CD4-positive, alpha-beta T cell treated with Interleukin-4 for 4 hours (primary cell): ENCODE measurements at places on chromosomes 16 and 17.

DNA sequence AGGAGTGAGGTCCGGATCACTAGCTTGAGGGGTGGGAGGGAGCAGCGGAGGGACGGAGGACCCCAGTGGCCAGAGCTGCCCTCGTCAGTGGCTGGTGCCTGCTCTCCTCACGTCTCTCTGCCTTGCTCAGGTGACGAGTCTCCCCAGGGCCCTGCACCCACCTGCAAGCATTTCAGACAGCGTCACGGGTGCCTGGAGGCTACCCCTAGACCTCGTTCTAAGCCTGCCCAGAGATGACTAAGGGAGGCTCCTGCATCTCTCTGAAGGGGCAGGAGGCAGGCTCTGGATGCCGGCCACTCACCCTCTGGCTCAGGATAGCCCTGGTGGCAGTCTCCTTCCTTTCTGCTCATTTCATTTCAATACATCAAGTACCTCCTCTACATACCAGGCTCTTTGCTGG lies 68.8 kb downstream of the MRC2 start:
- no peak for DNase-seq

- no peak for DNase-seq
These were observed 775 bp downstream of the PRPSAP2 start for GRCh38 chr17:18858567-18859245.

DNA sequence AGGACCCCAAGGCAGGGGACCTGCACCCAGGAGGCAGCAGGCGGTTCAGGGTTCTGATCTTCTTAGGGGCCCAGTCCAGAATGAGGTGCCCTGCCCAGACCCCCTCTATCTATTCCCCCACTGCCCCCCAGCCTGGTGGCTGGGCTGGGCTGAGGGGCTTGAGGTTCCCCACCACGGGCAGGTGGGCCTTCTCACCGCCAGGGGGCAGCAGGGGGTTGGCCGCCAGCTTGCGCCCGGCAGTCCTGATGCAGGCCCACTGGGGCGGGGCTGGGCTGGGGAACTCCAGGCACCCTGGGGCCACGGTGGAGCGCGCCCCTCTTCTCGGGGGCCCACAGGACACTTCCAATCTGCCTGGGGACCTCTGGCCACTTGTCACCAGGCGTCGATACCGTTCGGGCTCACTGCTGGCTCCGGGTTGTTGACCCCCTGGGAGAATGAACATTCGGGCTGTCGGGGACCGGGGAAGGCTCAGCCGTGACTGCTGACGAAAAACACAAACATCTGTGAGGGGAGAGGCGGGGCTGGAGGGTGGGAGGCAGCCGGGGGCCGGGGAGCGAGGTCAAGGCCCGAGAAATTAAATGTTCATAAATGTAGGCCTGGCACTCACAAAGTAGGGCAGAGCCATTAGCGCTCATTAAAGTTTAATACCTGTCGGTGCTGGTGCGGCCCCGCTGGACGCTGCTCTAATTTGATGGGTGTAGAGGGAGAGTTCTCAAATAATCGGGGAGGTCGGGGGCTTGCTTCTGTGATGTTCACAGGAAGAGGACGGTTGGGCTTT lies 219.3 kb upstream of the GSE1 start:
- DNase-seq: peak; percentile 38

DNA sequence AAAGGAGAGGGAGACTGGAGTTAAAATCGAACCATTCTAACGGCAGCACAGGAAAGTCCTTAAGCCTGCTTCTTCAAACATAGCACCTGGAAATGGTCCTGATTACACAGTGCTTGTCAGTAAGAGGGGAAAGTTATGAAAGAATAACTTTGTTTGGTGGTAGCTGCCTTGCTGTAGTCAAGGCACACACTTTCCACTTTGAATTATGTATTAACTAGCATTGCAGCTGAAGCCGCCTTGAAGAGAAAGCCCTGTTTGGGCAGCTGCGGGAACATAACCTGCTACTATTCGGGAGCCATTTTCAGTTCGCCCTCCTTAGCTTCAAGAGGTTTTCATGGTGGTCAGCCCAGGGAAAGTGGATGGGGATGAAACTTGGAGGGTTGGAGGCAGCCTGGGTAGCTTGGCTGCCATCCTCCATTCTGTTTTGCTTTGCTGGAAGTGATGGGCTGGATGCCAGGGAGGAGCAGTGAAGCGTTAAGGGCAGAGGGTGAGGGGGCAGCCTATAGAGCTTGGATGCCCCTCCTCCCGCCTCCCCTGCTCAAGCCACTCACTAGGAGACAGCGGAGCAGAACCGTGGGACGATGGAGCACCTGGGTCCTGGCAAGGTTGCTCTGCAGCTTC lies 5.3 kb upstream of the HAS3 start:
- no peak for DNase-seq

DNA sequence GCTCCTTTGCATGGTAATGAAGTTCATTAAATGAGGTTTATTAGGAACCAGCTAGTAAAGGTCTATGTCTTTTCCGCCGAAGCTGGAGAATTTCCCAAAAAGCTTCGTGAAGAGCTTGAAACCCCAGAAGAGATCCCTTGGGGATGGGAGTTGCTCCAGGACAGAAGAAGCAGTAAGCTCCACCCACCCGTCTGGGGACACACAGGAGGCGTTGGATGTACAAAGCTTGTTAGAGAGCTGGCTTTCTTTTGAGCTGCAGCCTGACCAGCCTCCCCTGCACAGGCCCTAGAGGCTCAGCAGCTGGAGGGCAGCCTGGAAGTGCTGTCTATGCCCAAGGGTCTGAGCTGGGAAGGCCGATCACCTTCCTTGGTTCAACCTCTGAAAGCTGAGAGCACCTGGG lies 147.4 kb upstream of the SDK2 start:
- DNase-seq: no peak

- no peak for DNase-seq
These were observed 242.6 kb upstream of the CIBAR2 start for GRCh38 chr16:85354686-85355514.

DNA sequence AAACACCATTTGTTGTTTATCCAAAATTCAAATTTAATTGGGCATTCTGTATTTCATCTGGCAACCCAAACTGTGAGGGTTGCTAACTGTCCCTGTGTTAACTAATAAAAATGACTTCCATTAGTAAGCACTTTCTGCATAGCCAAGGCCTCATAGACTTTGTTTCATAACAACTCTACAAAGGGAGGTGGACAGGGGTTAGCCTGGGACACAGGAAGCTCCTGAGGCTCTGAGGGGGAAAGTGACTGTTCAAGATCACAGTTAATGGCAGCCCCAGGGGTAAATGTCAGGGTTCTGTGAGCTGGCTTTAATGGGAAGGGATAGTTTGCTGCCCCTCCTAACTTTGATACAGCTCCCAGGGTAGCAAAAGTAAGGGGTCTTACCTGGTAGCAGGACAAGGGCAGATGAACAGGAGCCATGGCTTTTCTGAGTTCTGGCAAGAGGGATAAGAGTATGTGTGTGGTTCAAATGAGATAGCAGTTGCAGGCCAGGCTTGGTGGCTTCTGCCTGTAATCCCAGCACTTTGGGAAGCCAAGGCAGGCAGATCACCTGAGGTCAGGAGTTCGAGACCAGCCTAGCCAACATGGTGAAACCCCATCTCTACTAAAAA lies 2.2 kb downstream of the HEATR9 start:
- DNase-seq: no peak

DNA sequence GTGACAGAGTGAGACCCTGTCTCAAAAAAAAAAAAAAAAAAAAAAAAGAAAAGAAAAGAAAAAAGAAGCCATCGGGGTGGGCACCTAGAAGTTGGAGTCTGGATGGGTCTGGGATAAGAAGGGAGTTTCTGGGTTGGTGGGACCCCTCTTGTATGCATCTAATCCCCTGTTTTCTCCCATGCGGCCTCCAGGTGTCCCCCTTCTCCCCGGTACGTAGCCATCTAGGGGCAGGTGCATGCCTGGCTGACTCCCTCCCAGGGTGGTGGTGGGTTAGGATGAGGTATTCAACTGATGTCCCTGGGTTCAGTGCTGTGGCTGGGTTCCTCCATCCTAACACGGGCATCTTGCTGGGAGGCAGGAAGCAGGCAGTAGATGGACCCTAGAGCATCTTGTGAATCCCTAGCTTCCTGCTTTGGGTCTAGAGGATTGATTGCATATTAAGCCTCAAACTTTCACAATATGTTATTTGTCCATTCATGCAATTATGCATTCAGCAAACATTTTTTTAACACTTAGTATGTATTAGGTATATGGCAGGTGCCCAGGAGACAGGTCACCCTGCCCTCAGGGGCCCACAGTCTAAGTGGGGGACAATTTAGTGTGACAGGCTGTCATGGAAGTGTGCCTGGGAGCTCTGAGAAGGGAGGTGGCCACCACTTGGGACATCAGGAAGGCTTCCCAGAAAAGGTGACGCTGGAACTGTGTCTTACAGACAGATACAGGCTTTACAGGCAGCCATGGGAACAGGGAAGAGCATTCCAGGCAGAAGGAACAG lies 13.1 kb downstream of the FMNL1 start:
- peak; percentile 62 for DNase-seq

DNA sequence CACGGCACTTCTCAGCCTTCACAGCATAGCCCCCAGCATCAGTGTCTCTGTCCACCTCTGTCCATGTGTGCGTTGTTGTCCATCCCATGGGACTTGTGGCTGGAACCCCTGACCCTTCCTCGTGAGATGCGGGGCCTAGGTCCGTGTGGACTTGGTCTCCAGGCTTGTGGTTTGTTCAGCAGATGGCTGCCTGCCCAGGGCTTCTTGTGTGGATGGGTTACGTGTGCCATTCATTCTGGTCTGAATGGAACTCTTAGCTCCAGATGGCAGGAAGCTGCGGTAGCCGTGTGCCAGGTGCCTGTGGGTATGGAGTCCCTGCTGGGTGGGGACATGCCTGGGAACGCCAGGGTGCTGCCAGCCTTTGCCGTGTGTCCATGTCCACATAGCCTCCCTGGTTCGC lies 31.7 kb upstream of the NUDT16L1 start:
- no peak for DNase-seq

DNA sequence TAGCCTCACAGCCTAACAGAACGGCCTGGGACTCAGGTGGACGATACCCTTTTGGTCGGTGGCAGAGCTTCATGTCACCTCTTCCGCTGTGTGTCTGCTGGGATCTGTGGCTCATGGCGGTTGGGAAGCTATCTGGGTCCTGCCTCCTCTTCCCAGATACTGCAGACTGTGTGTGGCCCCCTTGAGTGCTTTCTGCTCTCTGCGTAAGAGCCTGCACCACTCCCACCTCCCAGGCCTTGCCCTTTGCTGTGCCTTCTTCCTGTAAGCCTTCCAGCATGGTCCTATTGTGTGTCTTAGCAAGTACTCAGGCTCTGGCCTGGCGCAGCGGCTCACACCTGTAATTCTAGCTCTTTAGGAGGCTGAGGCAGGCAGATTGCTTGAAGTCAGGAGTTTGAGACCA lies 17.5 kb upstream of the ADCY7 start:
- DNase-seq: no peak

GRCh38 chr17:1714980-1715802 lies 5.0 kb upstream of the TLCD2 start:
- DNase-seq: peak; percentile 61

GRCh38 chr17:43720311-43721060 lies 38.1 kb downstream of the SOST start:
- peak; percentile 71 for DNase-seq

DNA sequence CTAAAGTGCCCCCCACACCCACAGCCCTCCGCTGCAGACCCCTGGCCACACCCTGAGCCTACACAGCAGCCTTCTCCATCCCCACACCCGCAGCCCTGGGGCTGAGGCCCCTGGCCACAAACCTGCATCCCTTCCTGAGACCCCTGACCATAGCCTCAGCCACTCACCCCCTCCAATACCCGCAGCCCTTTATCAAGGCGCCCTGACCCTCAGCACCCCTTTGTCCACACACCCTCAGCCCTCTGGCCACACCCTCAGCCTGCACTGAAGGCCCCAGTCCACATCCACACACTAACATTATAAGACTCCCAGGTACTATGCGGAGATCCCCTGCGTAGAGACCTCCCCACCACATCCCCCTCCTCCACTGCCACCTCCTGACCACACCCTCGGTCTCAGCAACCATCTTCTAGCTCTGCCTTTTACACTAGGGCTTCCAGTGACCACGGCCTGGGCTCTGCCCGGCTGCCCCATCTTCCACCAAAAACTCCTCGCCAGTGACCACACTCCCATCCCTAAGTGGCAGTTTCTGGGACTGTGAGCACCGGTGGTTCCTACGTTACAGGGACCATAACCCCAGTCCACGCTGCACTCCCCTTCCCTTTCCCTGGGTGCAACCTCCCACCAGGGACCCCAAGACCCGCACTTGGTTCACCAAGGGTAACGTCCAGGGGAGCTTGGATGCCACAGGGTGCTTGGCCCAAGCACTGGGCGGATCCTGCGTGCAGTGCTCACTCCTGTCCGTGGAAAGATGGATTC lies 818 bp downstream of the TPPP3 start:
- no peak for DNase-seq

DNA sequence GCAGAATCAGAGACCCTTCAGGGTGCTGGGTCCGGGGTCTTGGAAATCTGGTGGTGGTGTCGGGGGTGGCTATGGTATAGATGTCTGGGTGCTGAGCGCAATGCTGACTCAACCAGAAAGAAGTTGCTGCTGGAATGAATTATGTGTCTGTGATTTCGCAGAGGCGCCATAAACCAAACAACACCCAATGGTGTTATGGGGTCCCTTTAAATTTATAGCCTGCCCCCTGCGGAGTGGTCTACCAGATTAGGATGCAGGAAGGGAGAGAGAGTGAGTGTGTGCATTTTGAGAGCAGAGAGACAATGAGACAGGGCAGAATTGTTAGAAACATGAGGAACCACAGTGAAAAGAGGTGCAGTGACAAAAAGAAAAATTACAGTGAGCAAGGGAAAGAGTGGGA lies 100.7 kb upstream of the CDH11 start:
- no peak for DNase-seq

DNA sequence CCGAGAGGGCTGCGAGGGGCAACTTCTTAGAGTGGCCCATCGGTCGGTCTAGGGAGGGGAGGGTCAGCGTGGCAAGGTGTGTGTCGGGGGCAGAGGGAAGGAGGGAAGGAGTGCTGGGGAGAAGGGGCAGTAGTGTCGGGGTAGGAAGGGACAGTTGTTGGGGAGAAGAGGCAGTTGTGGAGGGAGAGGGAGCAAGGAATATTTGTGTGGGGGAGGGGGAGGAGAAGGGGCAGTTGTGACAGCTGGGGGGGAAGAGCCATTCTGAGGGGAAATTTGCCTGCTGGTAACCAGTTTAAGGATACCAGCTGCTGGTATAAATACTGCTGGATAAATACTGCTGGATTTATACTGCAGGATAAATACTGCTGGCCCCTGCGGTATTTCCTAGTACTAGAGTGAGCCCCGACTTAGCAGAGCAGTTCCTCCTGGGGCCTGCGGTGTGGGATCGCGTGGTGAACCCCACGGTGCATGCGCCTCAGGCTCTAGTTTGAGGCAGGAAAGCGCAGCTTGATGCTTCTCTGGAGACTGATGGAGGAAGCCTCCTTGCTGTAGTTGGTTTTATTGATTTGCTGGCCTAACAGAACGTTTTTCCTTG lies 309 bp downstream of the DNAH2 start:
- peak; percentile 5 for DNase-seq

- no peak for DNase-seq
These were observed 2.3 kb upstream of the MRPS34 start for GRCh38 chr16:1775006-1775845.

GRCh38 chr16:8982816-8983215 lies 19.1 kb upstream of the USP7 start:
- DNase-seq: no peak

GRCh38 chr16:57264381-57264780 lies 19.3 kb downstream of the ARL2BP start:
- DNase-seq: no peak

- no peak for DNase-seq
These were observed 152.0 kb upstream of the CDC42EP4 start for GRCh38 chr17:73463821-73464220.

- DNase-seq: no peak
These were observed 8.2 kb upstream of the C16orf95 start for GRCh38 chr16:87325423-87325858.

GRCh38 chr17:80847496-80848230 lies 144.0 kb upstream of the CHMP6 start:
- DNase-seq: peak; percentile 70
